ENCODE measurements at places on chromosomes 16 and 17. TPM values are rescaled to one million over a fixed set of nuclear protein-coding genes. Genes with fewer than 3 reads are reported as not detected.

The ABCC11 gene
- total RNA-seq = 0.29 TPM

The PRSS8 gene
- total RNA-seq = 3.9 TPM

The AIPL1 gene
- not detected for total RNA-seq

The RHBDL1 gene
- 4.9 TPM for total RNA-seq

The KRT33A gene
- total RNA-seq = not detected

Data from astrocyte (in vitro differentiated cells and primary cell).